ENCODE measurements at places on chromosomes 12 and 14.

- DNase-seq, result no peak
These were observed 97.1 kb upstream of the DAAM1 start for GRCh38 chr14:59091404-59091803.

GRCh38 chr14:96027431-96028355 is 11.5 kb upstream of the C14orf132 start:
- no peak for DNase-seq

DNA sequence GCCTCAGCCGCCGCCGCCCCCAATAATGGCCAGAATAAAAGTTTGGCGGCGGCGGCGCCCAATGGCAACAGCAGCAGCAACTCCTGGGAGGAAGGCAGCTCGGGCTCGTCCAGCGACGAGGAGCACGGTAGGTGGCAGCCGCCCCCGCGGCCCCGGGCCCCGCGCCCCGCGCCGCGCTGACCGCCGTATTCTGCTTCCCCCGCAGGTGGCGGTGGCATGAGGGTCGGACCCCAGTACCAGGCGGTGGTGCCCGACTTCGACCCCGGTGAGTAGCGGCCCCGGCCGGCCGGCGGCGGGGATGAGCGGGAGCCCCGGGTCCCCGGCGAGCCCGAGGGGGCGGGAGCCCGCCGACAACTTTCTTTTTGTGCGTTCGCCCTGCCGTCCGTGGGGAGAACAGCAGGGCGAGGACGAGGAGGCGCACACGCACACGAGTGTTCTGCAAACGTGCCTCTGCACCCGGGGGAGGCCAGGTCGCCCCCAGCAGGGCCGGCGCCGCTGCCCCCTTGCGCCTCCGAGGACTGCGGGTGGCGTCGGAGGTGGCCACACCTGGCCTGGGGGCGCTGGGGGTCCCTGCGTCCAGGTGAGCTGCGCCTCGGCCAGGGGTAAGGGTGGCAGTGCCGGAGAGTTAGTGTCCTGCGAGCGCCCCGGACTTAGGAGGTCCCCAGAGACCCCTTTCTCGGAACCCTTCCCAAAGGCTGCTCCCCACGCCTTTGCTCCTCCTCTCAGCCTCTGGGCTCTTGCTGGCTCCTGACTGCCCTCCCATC is 794 bp downstream of the RCOR1 start:
- DNase-seq, result no peak

- DNase-seq, result no peak
These were observed 31.8 kb downstream of the CRADD start for GRCh38 chr12:93708952-93709351.

DNA sequence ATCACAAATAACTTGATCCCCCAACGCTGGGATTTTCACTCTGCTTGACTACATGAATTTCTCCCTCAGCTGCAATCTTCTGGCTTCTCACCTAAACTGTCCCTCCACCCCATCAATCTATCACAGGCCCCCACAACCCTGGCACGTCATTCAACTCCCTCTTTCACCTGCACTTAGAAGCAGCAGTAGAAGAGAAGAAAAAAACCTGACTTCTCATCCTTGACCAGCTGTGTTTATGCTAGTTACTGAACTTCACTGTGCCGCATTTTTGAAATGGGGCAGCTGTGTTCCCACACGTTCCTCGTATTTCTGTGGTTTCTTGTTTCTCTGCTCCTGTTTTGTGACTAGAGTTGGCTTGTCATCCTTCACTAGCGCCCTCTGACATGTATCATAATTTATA is 35.0 kb downstream of the ITPR2 start:
- DNase-seq, result no peak

DNA sequence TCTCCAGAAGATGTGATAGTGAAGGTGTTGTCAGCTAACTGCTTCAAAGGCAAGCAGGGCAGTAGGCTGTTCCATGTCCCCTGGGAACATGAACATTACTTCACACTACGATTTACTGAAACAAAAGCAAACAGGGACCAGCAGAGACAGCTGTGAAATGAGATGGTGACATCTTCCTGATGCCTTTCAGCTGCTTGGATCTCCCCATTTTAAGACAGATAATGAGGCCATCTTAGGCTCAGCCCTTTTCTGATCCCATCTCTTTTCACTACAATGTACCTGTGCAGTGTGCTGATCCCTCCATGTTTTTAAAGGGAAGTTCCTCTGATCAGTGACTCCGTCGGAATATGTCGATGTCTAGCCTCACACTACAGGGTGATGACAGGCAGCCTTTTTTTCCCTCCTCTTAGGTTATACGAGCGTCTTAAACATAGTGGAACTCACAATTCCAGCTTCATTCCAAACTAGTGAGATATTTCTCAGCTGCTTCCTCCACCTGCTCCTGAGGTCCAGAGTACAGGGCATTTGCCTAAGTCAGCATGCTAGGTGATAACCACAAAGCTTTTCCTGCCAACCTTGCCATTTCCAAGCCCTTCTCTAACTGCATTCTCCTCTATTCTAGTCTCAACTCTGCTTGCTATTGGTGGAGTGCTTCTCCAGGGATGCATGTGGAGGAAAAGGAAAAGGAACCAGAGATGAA is 87.6 kb upstream of the EGLN3 start:
- DNase-seq, result no peak

Data from activated naive CD4-positive, alpha-beta T cell (primary cell).